ENCODE measurements at places on chromosomes 5 and 9.

DNA sequence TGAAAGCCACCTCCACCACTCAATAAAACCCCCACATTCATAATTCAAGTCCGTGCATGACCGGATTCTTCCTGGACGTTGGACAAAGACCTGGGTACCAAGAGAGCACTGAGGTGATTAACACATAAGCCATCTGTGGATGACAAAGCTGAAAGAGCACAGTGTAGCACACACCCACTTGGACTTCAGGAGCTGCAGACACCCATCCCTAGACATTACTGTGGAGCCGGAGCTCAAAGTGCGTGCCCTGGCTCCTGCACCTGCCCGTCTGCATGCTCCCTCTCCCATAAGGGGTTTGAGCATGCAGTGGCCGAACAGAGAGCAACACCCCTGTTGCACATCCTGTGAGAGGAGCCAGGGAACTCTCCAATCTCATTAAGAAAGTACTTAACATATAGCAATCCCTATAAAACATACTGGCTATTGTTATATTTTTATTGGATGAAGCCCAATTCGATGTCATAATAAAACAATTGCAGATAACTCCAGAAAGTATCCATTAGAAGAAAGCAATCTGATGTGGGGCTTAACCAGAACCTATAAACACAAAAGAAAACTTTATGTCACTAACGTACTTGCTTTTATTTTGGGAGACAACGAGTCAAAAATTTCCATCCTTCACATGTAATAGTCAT is 1174.2 kb upstream of the C9orf72 start:
- DNase-seq: no peak

DNA sequence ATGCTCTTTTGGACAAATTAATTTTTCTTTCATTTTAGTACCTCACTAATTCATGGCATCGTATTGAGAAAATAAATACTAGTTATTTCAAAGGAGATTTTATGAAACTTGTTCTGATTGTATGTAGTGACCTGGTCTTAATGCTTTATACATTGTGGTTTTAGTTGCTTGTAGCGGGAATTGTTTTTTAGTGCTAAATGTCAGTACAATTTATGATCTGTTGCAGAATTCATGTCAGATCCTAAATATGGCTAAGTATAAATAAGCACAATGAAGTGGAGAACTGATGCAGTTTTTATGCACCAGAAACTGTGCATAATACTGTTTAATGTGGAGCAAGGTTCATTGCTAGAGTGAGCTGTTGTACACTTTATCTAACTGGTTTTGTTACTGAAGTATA is 308.8 kb downstream of the PJA2 start:
- no peak for DNase-seq

DNA sequence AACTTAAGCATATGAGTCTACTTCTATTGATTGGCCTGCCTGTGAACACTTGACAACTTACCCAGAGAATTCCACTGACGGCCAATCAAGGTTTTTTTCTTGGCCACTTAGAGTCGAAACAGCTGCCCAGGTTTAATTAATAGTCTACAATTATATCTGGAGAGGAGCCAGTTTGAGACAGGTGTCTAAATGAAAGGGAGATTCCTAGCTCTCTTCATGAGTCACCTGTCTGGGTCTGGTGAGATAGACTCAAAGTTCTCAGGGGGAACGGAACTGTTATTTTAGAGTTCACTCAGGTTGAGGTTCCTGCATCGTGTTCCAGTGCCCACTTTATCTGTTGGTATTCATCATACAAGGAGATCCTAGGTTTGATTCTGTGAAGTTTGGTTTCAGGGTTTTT is 111.0 kb downstream of the CD180 start:
- no peak for DNase-seq

DNA sequence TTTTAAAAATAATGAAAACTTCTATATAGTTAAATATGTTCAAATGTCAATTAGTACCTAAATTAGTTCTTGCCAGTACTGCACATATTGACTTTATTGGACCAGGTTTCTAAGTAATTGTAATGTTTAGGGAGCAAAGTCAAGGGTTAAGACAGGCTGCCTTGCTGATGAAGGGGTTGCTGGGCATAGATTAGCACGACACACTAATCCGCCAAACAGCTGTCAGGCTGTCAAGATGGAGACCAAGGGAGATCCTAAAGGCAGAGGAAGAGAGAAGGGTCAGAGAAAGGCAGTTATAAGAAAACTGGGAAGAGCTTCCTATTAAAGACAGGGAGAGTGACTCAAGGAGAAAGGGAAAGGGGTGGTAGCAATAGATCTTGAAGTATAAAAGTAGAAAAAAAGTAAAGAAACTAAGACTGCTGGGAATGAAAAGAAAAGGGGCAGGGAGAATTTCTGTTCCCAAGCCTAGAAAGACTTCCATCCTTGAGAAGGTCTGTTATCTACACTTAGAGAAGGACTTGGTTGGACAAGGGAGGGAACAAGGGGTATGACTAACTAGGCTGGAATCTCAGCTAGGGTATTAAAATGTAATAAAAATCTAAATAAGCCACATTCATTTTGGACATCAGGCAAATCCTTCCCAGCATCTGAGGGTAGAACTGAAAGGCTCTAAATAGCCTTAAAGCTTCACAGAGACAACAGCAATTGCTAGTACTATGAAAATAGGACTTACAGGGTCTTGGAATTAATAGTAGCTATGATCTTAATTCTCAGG is 188.7 kb downstream of the FBXL17 start:
- no peak for DNase-seq

- no peak for DNase-seq
Observed at GRCh38 chr9:71552480-71552879, 215.8 kb downstream of the CEMIP2 start.

DNA sequence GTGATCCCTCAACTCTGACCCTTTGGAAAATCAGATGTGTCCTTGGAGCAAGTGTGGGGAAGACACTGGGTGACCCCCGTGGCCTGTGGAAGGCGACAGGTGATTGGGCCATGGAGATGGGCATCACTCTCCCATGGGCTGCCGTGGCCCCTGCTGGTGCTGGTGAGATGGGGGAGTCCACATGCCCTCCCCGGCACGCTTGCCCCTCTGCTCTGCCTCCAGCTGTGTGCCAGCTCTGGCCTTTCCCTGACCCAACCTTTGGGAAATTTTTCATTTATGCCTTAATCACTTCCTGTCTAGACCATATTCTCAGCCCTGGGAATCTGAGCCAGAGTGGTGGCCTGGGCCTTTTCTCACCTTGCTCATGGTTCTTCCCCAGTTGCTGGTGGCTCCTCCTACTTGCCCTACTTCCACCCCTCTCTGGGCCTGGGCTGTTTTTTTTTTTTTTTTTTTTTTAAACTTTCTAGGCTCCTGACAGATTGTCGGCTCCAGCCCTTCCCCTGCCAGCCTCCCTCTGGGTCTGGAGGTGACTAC is 56.6 kb downstream of the RGS3 start:
- DNase-seq: no peak

GRCh38 chr5:160837211-160837610 is 14.8 kb downstream of the ATP10B start:
- no peak for DNase-seq

All from OCI-M1 (cell line).